ENCODE measurements at places on chromosomes 3 and 15.

GRCh38 chr15:76196269-76197231, 114.7 kb downstream of the ETFA start:
- no peak for DNase-seq

DNA sequence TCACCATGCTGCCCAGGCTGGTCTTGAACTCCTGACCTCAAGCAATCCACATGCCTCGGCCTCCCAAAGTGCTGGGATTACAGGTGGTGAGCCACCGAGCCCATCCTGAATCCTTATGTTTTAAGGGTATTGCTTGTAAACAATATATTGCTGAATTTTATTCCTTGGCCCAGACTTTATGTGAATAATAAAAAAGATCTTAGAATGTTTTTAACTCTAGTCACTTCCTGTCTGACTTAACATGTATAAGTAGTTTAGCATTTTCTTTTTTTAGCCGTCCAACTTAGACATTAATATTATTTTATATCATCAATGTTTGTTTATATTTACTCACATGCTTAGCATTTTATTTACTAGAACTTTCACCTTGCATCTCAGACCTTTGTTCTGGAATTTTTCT, 9.2 kb upstream of the EIF2B5 start:
- no peak for DNase-seq

- no peak for DNase-seq
Observed at GRCh38 chr15:85556618-85556895, 176.2 kb downstream of the AKAP13 start.

DNA sequence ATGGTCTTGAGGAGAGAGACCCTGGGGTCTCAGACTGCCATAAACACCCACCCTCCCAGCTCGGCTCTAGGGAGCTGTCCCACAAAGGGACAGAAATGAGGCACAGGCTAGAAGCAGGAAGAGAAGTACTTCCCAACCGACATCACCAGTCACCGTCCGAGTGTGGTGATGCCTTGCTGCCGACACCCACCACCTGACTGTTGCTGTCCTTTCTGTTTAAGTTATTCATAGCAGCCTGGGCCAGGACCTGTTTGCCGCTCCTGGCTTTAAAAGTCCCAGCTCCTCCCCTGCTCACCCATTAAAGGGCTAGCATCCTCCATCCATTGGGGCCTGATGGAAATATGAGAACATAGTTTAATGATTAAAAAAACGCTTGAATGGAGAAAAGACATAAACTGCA, 13.2 kb upstream of the SPG11 start:
- DNase-seq = no peak

- no peak for DNase-seq
Observed at GRCh38 chr15:100055821-100056220, 286.0 kb downstream of the ADAMTS17 start.

GRCh38 chr3:161348796-161349400, 22.4 kb downstream of the SPTSSB start:
- DNase-seq = no peak

DNA sequence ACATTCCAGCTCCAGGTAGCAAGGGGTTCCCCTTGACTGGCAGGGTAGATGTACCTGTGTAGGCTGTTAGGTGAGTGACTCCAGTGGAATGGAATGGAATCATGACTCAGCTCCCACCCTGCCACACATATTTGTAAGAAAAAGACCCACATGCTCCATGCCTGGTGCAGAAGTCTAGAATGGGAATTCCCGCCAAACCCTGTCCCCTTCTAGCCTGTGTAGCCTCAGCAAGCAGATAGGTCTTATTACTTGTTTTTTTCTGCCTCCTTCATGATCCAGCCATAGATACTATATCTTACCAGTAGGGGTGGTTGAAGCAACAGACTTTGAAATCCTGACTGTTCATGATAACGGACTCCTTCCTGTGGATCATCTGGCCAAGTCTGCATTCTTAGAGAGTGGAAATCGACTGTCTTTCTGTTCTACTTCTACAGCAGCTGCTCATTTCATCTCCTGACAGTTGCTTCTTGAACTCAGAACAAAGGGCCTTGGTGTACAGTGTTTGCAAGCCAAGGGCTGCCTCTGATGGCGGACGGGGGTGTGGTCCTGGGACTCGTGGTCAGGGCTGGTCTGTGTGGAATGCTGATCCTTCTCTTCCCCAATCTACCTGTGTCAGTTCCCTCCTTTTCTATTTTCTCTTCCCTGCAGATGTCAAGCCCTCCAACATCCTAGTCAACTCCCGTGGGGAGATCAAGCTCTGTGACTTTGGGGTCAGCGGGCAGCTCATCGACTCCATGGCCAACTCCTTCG, 16.3 kb downstream of the SNAPC5 start:
- DNase-seq = no peak

DNA sequence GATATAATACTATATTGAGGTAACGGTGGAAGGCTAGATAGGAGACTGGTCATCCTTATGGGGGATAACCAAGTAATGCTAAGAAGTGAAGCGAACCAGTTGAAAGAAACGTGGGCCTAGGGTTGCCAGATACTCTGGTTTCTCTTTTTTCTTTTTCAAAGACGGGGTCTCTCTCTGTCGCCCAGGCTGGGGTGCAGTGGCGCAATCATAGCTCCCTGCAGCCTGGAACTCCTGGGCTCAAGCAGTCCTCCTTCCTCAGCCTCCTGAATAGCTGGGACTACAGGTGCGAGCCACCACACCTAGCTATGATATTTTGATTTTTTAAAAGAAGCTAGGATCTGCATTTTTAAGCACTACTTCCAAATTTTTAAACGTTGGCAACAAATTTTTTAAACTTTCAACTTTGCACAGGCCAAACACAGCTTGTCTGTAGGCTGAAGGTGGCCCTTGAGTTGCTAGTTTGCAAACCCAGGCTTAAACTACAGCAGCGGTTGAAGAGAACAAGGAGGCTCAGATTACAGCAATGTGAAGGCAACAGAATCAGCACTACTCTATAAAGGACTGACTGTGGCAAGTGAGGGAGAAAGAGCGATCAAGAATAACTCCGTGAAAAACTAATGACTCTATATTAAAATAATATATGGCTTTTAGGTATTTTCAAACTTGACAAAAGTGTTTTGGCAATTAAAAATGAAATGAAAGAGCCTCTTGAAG, 1.2 kb upstream of the RUBCN start:
- DNase-seq = no peak

DNA sequence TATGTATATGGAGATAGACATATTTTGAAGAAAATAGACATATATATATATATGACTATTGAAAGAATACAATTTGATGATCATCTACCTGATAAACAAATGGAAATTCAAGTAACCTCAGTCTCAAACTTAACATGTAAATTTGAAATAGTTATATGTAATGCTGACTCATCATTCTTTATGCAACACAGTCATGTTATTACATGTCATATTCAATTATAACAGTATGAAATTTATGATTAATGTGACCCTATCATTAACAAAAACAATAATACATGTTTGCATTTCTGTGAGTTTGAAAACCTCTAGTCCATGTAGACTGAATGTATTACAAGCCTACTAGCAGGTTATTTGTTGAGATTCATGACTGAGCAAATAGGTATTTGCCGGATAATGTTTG, 204.1 kb downstream of the CADM2 start:
- no peak for DNase-seq

DNA sequence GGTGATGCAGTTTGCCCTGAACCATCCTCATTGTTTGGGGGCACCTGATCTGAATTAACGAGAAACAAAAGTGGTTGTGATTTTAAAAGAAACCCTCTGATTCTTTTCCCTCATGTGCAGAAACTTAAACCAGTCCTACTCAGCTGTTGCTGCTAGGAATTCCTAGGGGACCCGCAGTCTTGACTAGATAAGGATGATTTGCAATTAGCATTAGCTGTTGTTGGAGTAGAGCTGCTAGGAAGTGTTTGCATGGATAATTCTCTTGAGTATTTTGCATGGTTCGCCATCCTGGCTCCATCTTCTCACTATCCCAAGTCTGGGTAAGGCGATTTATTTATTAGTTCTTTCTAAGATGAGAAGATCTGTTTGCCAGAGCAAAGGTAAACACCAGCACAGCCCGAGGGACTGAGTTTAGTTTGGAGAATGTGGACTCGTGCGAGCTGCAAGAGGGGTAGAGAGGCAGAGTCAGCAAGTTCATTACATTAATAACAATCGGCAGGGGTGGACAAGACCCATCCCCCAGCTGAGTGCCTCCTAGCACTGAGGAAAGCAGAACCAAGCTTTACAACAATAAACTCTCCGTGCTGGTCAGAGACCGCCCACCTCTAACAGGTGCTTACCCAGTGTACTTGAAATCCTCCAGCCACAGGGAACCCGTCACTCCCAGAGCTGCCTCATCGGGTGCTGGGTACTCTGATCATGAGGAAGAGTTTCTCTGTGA, 4.1 kb downstream of the FGD5 start:
- no peak for DNase-seq

- DNase-seq = no peak
Observed at GRCh38 chr3:139441656-139442055, 34.7 kb downstream of the RBP2 start.

GRCh38 chr3:36697229-36698001, 66.9 kb downstream of the DCLK3 start:
- no peak for DNase-seq

- DNase-seq = no peak
Observed at GRCh38 chr3:135499426-135499825, 466.1 kb upstream of the PPP2R3A start.

DNA sequence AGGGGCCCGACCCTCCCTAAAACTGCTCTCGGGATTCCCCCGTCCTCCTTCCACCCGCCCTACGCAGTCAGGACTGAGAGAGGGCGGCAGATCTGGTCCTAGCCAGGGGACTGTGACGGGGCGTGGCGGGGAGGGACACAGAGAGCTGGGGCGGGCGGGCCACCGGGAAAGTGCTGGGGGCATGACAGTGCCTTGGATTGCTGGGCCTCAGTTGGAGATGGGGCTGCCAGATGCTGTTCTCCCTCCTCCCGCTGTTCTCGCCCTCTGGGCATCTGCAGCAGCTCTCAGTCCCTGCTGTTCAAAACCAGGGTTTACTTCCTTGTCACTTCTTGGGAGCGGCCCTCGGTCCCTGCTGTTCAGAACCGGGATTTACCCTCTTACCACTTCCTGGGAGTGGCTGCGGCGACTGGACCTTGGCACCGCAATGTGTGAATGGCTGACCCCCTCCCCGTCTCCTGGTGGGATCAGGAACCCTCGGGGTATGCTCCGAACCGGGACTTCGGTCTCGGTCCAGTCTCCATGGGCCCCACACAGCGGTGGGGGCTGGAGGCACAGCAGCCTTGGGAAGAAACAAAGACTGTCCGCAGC, 1.8 kb upstream of the RPP25 start:
- DNase-seq = no peak

GRCh38 chr3:164897342-164897741, 181.0 kb downstream of the SI start:
- no peak for DNase-seq

- no peak for DNase-seq
Observed at GRCh38 chr3:11384074-11384473, 111.9 kb downstream of the ATG7 start.

DNA sequence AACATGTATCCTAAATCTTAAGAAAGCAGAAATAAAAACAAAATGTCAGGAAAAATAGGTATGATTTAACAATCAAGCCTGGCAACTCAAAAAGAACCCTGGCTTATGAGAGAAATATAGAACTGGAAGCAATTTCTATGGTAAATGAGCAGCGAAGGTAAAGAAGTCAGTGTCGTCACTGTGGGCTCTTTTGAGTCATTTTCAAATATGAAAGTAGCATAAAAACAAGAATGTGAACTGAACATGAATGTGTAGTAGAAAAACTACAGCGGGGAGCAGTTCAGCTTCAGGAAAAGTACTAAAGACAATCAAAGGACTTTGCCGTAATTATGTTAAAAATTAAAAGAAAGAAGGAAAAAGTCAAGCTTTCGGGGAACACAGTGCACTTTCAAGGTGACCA, 17.5 kb downstream of the LSG1 start:
- DNase-seq = no peak

DNA sequence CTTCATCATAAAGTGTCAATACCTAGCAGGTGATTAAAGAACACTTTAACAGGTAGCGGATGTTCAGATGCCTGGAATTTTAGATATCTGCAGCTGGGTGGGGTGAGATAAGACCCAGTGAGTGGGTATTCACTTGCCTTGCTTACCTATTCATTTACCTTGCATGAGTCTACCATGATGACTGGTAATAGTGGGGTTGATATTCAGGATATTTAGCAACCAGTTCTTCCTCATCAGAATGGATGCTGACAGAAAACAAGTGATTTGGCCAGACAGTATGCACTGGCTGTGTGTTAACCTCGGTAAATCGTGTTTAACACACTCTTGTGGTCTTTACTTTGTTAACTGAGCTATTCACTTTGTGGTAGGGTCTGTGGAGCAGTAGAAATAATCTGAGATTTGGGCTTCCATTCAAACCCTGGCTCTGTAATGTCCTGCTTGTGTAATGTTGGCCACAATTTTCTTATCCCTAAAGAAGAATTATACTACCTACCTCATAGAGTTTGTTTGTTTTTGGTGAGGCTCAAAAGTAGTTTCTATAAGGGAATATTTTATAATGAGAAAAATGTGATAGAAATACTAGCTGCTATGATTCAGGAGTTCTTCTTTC, 391.9 kb upstream of the TBL1XR1 start:
- DNase-seq = no peak

DNA sequence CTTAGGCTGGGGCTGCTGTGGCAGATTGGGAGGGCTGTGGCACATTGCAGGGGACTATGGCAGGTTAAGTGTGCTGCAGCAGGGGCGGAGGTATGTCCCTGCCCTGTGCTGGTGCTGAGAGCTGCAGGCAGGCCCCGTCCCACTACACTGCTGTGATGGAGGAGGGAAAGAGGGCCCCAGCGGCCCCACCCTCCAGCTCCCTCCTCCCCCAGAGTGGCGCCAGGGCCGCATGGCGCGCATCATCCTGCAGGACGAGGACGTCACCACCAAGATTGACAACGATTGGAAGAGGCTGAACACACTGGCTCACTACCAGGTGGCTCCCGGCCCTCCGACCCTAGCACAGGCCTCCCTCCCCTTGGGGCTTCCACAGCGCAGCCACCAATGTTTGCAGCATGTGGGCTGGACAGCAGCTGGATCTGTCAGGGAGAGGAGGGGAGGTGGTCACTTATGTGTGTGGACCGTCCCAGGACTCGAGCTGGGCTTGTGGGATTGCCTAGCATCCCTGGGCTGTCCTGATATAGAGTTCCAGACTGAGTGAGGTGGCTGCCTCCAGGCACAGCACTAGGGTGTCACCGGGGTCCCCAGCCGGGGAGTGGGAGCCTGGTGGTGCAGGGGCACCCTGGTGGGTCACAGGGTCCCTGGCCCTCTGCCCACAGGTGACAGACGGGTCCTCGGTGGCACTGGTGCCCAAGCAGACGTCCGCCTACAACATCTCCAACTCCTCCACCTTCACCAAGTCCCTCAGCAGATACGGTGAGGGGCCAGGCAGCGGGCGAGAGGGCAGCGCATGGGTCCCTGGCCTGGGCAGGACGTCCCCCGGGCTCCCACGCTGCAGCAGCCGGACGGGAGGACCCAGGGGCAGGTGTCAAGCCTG, 46.1 kb downstream of the PLXNA1 start:
- DNase-seq = no peak

All from stimulated activated CD8-positive, alpha-beta memory T cell treated with anti-CD3 and anti-CD28 coated beads, Interleukin-2, amount 100 ng/mL, for 1 hour (primary cell).